NCI-H82 (cell line): ENCODE measurements at places on chromosomes 3 and 15.
A peak's percentile ranks its signal among the peaks of the same experiment; 100 is the strongest.

DNA sequence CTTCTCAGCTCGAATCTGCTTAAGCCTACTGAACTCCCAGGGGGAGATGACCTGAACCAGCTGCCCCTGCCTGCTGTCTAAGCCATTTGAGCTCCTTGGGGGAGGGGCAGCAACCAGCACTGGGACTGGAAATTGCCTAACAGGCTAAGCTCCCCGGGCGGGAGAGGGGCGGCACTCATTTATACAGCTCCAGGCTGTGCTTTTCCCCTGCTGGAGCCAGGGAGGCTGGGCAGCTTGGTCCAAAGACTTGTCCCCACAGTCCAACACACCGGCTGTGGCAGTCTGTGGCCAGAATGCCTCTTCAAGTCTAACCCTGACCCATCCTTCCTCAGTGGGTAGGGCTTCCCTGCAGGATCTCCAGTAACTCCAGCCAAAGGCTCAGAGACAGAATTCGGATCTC, 1241.5 kb downstream of the ROBO2 start:
- peak; percentile 98 for DNase-seq

- no peak for DNase-seq
These were observed 400.4 kb upstream of the THBS1 start for GRCh38 chr15:39180483-39180933.

DNA sequence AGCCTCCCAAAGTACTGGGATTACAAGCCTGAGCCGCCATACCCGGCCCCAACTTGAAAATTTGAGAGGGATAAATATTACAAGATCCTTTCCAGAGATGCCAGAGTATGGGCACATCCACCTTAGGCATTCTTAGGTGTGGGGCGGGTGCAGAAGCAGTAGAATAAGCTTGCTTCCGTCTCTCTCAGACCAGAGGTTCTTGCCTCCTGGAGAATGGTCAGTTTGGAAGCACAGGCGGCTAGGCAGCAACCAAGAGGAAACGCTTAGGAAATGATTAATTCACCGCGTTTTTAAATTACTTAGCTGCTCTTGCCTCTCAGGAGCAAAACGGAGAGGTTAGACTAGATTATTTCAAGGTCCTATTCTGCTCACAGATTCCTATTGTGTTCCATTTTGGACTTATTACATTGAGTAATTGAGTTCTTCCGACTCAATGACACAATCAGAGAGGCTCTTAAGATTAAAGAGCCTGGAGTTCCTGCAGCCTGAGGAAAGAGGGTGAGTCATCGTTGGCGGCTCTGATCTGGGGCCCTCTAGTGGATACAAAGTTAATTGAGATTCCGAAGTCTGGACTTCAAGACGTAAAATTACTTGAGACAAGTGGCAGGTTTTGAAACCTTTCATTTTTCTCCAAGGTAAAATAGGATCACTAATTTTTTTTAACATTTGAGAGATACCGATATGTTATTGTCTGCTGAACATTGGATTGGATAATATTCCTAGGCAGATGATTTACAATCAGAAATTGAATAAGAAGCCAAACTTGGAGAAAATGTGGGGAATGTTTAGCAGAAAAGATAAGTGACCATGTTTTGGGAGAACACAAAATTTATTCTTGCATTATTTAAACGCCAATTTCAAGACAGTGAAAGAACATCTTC, 5.8 kb upstream of the TOPAZ1 start:
- peak; percentile 80 for DNase-seq

- no peak for DNase-seq
These were observed 18.3 kb downstream of the TMEM62 start for GRCh38 chr15:43151688-43152087.

DNA sequence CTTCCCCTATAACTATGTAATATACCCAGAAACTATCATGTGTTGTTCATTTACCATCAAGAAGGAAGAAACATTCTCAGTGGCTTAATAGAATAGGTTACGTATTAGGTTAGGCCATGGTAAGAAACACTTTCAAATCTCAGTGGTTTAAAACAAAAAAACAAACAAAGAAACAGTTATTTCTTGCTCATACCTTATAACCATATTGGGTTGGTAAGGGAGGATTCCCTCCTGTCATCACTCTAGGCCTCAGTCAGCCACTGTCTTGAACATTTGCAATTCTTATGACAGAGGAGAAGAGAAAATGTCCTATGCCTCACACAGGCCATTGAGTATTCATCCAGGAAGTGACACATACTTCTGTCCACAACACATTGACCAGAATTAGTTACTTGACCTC, 727.7 kb upstream of the NECTIN3 start:
- no peak for DNase-seq

- no peak for DNase-seq
These were observed 63.1 kb upstream of the NPHP3 start for GRCh38 chr3:132785292-132785691.

DNA sequence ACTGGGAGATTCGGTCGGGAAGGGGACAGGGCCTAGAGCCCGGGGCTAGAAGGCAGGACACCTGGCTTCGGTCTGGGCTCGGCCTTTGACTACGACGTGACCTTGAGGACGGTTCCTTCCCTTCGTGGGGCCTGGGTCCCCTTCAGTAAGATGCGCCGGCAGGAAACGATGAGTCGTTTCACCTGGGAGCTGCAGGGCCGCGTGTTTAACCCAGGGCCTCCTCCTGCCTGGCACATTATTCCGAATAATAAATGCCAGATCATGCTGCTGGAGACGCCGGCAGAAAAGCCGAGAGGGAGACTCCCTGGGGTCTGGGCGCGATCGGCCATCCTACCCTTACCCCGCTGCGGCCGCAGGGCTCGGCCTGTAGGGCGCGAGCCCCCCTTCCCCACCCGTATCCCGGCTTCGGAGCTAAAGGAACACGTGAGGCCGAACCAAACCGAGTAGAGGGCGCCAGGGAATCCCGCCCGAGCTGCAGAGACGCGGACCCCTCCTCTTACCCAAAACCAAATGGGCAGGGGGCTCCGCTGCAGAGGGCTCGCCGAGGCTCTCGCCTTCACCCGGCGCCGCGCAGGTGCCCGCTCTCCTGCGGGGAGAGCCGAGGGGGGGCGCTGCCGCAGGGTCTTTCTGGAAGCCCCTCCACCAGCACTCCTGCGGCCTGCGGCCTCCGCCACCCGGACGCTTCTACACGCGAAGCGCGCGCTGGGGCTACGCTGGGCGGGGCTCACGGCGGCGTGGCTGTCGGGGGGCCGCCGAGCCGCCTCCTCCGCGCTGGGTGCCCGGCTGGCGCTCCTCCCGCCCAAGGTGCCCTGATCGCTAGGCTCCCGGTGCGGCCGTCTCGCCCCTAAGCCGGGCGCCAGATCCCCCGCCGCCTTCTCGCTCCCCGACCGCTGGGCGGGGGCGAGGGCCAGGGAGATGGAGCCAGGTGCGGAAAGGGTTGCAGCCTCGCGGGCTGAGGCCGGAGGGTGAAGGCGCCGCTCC, at the start of gene BDH1:
Gene BDH1 (minus strand): TSS at position 688 of the 981 bp plus-strand sequence. CDS start 9,525 bp downstream, outside the sequence.
- DNase-seq: peak; percentile 87

GRCh38 chr3:142027300-142027699, 122.0 kb downstream of the TFDP2 start:
- no peak for DNase-seq

GRCh38 chr15:90871139-90871715, 2.8 kb downstream of the FURIN start:
- DNase-seq: peak; percentile 49

- DNase-seq: no peak
These were observed 28.5 kb downstream of the RTP4 start for GRCh38 chr3:187396661-187397060.

DNA sequence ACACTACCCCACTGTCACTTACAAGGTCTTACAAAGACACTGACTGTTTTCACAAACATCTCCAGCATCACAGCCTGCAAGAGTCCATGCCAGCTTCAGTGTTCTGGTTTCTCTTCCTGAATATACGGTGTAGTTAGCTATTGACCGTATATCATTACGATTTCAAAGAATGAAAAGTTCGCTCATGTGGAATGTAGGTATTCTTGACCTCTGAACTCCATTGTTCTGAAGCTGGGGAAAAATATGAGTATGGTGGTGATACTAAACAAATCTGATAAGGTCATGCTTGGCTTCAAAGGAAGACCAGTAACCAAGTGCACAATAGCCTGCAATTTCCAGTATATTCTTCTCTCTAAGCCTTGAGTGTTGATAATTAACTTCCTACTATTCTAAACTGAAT, 315.7 kb upstream of the WNT5A start:
- no peak for DNase-seq
